ENCODE measurements at places on chromosomes 2 and 18.

DNA sequence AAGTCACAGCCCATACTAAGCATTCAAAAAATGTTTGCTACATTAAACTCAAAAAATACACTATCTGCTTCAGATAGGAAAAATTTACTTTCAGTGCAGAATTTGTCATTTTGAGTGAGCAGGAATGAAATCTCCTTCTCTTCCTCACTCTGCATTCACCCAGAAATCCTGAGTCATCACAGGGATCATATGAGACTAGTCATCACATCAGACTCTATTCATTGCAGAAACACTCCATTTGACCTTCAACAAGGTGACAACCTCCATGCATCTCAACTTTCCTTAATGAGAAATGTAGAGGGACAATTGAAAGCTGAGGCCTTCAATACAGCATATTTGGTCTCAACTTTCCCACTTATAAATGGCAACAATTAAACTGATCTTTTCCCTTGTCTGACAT is 130.4 kb upstream of the CYP26B1 start:
- DNase-seq = peak; percentile 65

DNA sequence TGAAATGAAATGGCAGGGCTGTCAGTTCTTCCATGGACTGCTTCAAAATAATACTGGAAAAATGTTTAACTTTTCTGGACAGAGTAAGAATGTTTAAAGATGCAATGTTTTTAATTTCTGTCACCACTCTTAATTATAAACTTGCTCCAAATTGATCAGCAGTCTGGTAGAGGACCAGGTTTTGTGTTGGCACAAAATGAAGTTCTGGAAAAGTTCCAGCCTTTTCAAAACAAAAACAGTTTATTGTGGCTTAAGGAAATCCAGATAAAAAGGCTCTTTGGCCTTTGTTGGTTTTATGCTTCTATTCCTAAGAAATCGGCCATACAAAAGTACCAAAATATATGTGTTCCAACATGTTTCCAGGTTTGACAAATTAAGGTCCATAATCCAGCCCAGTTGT is 48.8 kb downstream of the PTRHD1 start:
- no peak for DNase-seq

DNA sequence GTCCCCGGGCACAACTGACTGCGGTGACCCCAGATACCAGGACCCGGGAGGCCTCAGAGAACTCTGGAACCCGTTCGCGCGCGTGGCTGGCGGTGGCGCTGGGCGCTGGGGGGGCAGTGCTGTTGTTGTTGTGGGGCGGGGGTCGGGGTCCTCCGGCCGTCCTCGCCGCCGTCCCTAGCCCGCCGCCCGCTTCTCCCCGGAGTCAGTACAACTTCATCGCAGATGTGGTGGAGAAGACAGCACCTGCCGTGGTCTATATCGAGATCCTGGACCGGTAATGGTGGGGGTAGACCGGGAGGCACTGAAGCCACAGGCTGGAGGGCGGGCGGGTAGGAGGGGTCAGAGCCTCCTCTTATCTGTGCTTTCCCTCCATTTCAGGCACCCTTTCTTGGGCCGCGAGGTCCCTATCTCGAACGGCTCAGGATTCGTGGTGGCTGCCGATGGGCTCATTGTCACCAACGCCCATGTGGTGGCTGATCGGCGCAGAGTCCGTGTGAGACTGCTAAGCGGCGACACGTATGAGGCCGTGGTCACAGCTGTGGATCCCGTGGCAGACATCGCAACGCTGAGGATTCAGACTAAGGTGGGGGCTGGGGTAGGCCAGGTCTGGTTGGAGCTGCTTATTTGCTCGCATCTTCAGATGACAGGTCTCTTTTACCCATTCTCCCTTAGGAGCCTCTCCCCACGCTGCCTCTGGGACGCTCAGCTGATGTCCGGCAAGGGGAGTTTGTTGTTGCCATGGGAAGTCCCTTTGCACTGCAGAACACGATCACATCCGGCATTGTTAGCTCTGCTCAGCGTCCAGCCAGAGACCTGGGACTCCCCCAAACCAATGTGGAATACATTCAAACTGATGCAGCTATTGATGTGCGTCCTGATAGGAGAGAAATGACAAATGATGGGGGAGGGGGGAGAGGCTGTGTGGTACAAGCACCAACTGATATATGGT is 780 bp downstream of the HTRA2 start:
- DNase-seq = no peak

DNA sequence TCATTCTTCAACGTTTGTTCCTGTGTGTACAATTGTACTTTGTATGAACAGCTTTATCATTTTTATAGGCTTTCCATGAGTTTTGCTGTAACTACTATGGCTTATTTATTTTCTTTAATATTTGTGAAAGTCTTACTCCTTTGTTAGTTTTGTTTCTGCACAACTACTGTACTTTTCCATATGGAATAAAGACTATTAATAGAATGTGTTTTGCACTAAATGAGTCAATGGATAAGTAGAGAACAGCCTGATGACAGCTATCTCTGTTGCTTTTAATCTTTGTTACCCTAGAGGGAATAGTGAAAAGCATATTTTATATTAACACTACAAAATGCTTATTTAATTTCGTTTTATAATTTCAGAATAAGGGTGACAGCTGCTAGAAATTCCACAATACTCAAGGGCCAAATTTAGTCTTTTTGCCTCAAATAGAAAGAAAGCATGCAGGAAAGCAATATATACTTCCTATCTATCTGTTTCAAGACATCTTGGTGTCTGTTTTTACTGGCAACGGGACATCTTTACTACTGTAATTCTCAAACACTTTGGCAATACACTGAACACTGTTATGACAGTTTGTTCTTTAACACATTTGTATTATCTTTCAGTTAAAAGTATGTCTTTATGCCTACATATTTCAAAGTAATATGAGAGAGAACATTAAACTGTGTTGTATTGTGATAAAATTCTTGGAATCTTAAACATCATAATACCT is 53.9 kb downstream of the WDSUB1 start:
- DNase-seq = peak; percentile 24

DNA sequence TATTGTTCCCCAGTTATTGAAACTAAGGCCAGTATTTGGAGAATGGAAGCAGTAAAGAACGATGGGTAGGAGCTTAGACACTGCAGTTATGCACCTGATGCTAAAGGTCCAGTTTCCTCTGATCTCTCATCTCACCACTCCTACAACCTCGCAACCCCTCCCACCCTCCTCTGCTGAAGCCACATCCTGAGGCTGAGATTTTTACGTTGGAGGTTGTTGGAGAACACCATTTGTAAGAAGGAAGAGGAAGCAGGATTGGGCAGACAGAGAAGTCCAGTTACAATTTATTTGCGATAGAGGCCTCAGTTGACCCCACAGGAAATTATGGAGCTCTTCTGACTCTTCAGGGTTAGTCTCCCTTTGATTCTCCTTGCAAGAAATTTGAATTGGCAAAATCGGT is 54.3 kb upstream of the NDUFV2 start:
- DNase-seq = no peak

GRCh38 chr2:120384486-120385354 is 38.8 kb downstream of the INHBB start:
- no peak for DNase-seq

Data from fibroblast of skin of scalp (primary cell).